ENCODE measurements at places on chromosomes 2 and 18. TPM values are rescaled to one million over a fixed set of nuclear protein-coding genes. Genes with fewer than 3 reads are reported as not detected.
A peak's percentile ranks its signal among the peaks of the same experiment; 100 is the strongest.

GRCh38 chr18:49024804-49025421 lies 74.1 kb upstream of the SMAD7 start:
- H3K4me3 ChIP-seq: no peak overlapping the region
- DNase-seq: peak; percentile 35
- H3K4me1 ChIP-seq: peaks cover 43% of the 10 kb centered on the region
- H3K27me3 ChIP-seq: no peaks in the 10 kb centered on the region
- no peaks in the 10 kb centered on the region for H3K36me3 ChIP-seq

PLGLB1 gene
- 16.9 TPM for total RNA-seq

NEURL3 gene
- total RNA-seq: not detected

DSG4 gene
- total RNA-seq: not detected

DNA sequence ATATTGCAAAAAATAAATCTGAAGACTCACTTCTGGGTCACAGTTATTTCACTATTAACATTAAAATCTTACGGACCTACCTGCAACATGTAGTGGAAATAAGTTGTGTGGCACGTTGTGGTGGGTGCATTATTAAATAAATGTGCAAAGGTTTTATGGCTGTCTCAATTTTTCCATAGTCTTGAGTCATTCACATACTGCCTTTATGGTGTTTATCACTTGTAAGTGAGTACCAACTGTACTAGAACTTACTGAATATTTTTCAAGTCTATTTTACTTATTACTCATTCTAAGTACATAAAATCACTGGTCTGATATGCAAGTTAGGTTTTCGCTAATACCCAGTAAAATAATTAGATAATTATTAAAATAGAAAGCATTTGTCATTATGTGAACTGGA lies 47.6 kb upstream of the SLC30A6 start:
- H3K4me3 ChIP-seq: no peak overlapping the region
- no peaks in the 10 kb centered on the region for H3K27me3 ChIP-seq
- no peaks in the 10 kb centered on the region for H3K4me1 ChIP-seq
- DNase-seq: no peak
- H3K27ac ChIP-seq: no peak overlapping the region

DNA sequence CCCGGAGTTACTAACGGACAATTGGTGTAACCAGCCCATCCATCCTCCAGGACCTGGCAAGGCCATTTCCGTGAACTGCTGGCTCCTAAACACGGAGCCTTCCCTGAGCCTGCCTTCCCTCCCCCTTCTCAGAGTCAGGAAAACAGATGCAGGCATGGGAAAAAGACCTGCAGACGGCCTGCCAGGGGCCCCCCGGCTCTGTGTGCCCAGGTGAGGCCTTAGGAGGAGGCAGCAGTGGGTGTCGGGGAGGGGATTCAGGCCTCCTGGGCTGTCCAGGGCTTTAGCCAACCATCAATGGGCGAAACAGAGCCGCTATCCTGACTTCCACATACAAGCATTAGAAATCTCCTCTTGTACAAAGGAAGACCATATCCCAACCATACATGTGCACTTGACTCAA lies 68.3 kb upstream of the BOD1L2 start:
- DNase-seq: no peak
- H3K4me3 ChIP-seq: no peak overlapping the region
- H3K36me3 ChIP-seq: no peaks in the 10 kb centered on the region

- no peaks in the 10 kb centered on the region for H3K4me1 ChIP-seq
- no peaks in the 10 kb centered on the region for H3K27me3 ChIP-seq
- no peak overlapping the region for H3K4me3 ChIP-seq
- no peak for DNase-seq
Observed at GRCh38 chr18:37006742-37007141, 177.8 kb downstream of the KIAA1328 start.

GRCh38 chr18:76546088-76546435 lies 51.0 kb upstream of the ZNF516 start:
- H3K27ac ChIP-seq: no peak overlapping the region
- no peaks in the 10 kb centered on the region for H3K36me3 ChIP-seq
- DNase-seq: no peak
- no peaks in the 10 kb centered on the region for H3K27me3 ChIP-seq
- no peaks in the 10 kb centered on the region for H3K4me1 ChIP-seq
- no peak overlapping the region for H3K4me3 ChIP-seq

GRCh38 chr2:30382995-30383394 lies 64.1 kb upstream of the LCLAT1 start:
- no peak overlapping the region for H3K4me3 ChIP-seq
- no peaks in the 10 kb centered on the region for H3K4me1 ChIP-seq
- no peak overlapping the region for H3K27ac ChIP-seq
- no peak for DNase-seq
- H3K27me3 ChIP-seq: no peaks in the 10 kb centered on the region
- no peaks in the 10 kb centered on the region for H3K36me3 ChIP-seq

GRCh38 chr18:45379903-45380302 lies 235.4 kb upstream of the SLC14A2 start:
- H3K27me3 ChIP-seq: peaks cover 3% of the 10 kb centered on the region
- H3K4me3 ChIP-seq: no peak overlapping the region
- no peak overlapping the region for H3K27ac ChIP-seq

DNA sequence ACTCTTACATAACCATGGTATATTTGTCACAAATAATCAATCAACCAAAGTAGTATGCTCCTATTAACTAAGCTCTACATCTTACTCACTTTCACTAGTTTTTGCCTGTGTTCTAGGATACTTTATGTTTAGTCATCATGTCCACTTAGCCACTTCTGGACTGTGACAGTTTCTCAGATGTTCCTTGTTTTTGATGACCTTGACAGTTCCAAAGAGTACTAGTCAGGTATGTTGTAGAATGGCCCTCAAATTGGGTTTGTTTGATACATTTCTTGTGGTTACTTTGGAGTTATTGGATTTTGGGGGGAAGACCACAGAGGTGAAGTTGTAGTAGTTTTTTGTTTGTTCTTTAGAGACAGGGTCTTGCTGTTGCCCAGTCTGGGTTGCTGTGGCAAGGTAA lies 35.5 kb downstream of the BUB1 start:
- no peaks in the 10 kb centered on the region for H3K36me3 ChIP-seq
- no peak overlapping the region for H3K27ac ChIP-seq
- H3K4me1 ChIP-seq: no peaks in the 10 kb centered on the region
- DNase-seq: no peak

GRCh38 chr2:218744615-218745014 lies 34.0 kb downstream of the TTLL4 start:
- H3K4me1 ChIP-seq: no peaks in the 10 kb centered on the region
- H3K27me3 ChIP-seq: no peaks in the 10 kb centered on the region
- no peaks in the 10 kb centered on the region for H3K36me3 ChIP-seq
- H3K4me3 ChIP-seq: no peak overlapping the region
- DNase-seq: no peak

DNA sequence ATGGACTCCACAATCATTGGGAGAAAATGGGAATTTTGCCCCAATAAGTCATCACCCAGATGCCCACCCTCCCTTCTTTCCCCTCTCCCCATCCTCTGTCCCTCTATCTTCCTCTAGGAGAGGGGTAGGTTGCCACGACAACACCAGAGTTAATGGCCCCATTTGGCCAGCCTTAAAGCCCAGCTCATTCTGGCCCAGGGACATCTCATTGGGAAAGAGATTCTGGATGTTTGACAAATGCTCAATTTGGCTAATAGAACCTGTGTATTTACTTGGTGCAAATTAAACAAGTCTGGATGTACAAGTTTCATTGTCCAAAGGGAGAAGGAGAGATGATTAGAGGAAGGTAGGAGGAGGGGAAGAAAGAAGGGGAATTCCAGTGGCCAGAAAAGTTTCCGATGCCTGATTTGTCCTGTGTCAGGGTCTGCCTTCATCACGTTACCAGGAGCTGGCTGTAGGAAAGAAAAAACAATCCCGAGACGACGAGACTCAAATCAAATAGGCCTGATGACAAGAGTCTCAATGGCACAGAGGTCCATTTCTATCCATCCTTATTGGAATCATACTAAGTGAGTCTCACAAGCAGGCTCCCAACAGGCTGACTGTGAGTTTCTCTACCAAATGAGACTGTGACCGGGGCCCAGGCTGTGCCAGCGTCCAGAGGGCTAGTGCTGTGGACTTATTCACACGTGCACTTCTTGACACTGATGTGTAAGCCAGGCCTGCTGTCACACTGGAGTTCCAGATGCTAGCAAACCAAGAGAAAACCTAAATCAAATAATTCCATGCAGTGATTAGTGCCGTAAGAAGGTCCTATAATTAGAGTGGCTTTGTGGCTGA lies 265.2 kb upstream of the APCDD1 start:
- no peak overlapping the region for H3K4me3 ChIP-seq
- H3K36me3 ChIP-seq: no peaks in the 10 kb centered on the region
- no peaks in the 10 kb centered on the region for H3K27me3 ChIP-seq
- peaks cover 5% of the 10 kb centered on the region for H3K4me1 ChIP-seq

DNA sequence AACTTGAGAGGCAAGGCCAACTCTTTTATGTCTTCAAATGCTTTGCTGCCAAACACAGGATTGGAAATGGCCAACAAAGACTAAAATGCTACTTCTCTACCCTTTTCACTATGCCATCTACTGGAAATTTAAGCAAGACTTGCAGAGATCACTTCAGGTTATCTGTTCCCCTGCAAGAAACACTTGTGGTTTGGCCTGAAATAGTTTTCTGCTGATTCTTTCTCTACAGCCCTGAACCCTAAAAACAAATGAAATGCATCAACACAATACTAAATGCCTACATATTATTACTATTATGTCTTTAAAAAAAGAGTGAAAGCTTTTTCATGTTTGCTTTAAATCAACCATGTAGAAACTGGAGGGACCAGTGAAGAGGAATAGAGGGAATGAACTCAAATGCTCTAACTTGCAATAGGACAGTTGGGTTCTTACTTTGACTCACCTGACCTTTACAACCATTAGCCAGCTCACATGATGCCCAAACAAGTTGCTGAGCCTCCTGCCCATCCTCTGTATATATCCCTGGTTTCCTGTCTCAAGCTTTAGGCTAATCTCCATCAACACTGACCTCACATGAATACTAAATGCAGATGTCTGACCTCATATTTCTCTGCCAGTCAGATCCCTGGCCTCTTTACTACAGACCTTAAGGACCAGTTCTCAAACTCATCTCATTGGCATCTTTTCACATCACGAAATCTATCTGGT lies 17.5 kb upstream of the ADAM17 start:
- no peak for DNase-seq
- no peaks in the 10 kb centered on the region for H3K36me3 ChIP-seq
- H3K4me1 ChIP-seq: no peaks in the 10 kb centered on the region
- no peak overlapping the region for H3K27ac ChIP-seq

GRCh38 chr18:42583283-42583731 lies 532.2 kb downstream of the RIT2 start:
- H3K27me3 ChIP-seq: no peaks in the 10 kb centered on the region
- DNase-seq: no peak
- H3K27ac ChIP-seq: no peak overlapping the region
- no peaks in the 10 kb centered on the region for H3K4me1 ChIP-seq

SPP2 gene
- not detected for total RNA-seq

DNA sequence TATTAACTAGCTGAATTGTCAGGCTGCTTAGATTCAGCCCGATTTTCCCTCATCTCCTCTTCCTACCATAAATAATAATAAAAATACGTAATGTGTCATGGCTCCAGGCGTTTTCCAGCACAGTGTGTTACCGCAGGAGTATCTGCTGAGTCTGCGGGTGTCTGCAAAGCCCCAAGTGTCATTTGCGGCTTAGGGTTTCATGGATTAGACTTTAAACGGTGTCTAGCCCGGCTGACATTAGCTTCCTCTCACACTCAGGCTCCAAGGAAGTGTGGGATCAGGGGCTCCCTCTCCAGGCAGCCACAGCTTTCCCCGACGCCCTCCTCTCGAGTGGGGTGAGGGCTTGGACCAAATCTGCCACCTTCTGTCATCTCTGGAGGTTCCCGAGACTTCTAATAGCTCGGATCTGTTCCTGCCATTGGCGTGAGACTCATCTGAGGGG lies 14.1 kb upstream of the HOXD1 start:
- no peak overlapping the region for H3K27ac ChIP-seq
- DNase-seq: no peak
- H3K27me3 ChIP-seq: peaks cover 40% of the 10 kb centered on the region
- H3K4me3 ChIP-seq: no peak overlapping the region
- no peaks in the 10 kb centered on the region for H3K36me3 ChIP-seq

ANKRD30B gene
- not detected for total RNA-seq

DNA sequence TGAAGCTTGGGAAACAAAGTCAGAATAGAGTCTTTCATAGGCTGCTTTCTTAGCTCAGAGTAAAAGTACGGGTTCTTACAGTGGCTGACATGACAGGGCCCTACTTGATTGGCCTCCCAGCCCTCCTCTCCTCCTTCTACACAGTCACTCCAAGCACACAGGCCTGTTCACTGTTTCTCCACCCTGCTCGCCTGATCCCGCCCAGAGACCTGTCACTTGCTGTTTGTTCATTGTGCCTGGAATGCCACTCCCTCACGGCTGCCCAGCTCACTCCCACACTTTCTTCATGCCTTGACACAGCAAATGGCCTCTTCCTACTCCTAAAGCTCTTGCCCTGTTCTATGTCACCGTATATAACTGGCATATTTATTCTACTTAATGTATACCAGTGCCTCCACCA lies 104.8 kb downstream of the MAP4K4 start:
- H3K36me3 ChIP-seq: no peaks in the 10 kb centered on the region
- H3K27ac ChIP-seq: no peak overlapping the region
- H3K27me3 ChIP-seq: no peaks in the 10 kb centered on the region
- no peak for DNase-seq
- H3K4me1 ChIP-seq: peaks cover 34% of the 10 kb centered on the region

PRR30 gene
- not detected for total RNA-seq

DNA sequence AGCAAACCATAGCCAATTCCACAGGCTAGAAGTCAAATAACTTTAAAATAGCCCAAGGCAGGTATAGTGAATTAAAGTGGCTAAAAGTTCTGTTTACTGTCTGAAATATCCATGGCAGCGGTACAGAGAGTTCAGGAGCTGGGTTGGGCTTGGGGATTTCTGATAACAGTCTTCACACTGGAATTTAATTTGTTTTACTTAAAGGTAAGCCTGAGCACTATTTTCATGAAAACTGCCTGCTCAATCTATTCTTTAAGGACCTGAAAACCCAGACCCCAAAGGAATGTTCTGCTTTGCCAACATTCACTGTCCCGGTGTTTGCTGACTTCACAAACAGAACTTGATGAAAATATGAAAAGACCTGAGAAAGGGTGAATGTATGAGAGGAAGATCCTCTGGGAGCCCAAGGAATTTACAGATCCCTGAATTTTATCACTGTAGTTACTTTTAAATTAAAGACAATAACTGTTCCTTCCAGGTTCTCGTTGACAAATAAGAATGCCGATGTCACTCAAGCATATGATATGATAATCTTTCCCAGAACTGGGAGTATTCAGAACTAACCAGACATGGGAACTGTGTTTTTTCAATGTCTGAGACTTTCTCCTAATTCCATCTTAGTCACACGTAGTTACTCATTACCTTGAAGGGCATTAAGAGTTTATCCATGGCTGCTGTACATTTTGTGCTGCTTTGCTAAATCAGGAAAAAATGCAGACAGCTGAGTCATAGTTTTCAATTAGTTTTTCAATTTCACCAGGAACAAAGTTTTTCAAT lies 28.3 kb upstream of the ITGB6 start:
- no peak overlapping the region for H3K27ac ChIP-seq
- no peak overlapping the region for H3K4me3 ChIP-seq
- no peaks in the 10 kb centered on the region for H3K27me3 ChIP-seq
- no peaks in the 10 kb centered on the region for H3K36me3 ChIP-seq
- DNase-seq: no peak

GRCh38 chr2:64654063-64654811 lies 524 bp upstream of the SERTAD2 start:
- peak overlapping the region; percentile 92 for H3K27ac ChIP-seq
- H3K4me3 ChIP-seq: peak overlapping the region; percentile 76
- H3K27me3 ChIP-seq: no peaks in the 10 kb centered on the region
- H3K36me3 ChIP-seq: no peaks in the 10 kb centered on the region
- peak; percentile 90 for DNase-seq
- peaks cover 77% of the 10 kb centered on the region for H3K4me1 ChIP-seq

ACMSD gene
- total RNA-seq: not detected

Measured in B cell (primary cell).